ENCODE measurements at places on chromosomes 2 and 18.
A peak's percentile ranks its signal among the peaks of the same experiment; 100 is the strongest.

DNA sequence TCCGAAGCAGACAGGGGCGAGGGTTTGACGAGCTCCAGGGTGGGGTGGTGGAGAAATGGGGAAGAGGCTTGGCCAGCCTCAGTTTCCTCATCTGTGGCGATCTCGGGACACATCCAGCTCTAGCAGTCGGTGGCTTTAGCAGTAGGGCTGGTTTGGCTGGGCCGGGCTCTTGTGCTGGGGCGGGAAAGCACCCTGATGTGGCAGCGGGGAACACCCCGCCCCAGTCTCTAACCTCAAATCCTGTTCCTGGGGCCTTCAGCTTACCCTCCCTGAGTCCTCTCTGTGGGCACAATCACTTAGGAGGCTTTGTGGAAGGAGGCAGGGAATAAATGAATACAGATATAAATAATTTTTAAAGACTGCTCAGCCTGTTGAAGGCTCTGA is 26.5 kb upstream of the MCFD2 start:
- peak; percentile 49 for DNase-seq

DNA sequence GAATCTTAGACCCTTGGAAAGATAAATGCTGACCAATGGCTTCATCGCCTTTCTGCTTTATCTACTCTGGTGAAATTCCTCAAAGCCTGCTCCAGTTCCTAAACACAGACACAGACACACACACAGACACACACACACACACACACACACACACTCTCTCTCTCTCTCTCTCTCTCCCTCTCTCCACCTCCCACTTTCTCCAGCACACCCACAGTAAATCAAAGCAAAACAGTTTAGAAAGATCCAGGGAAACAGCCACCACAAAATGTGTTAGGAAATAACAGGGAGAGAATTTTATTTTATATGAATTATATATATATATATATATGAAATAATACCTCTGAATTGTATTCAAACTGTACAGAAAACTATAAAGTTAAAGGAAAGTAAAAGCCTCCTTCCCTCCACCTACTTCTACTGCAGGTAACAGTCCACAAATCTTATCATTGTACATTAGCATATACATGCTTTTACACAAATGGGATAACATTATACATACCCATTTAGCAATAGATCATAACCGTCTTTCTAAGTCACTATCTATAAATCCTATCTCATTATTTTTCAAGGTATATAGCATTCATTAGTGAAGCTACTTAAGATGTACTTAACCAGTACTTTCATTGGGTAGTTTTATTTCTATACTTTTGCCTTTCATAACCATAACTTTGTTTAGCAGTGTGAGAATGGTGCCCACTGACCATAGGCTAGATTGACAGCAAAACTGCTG is 38.5 kb downstream of the MREG start:
- DNase-seq: no peak

DNA sequence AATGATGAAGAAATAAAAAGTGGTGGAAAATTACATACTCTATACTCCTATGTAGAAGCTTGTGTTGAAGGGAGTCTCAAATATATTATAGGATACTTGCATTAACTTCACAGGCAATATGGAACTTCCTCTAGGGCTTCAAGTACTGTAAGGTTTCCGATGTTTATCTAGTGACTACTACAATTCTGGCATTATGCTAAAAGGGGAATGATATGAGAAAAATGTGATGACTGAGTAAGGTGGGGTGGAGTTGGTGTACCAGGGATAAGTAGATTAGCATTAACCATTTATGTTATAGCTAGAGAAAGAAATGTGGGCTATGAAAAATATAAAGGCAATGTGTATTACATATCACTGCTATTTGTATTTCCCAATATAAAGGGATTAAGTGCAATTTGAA is 229.5 kb downstream of the DCC start:
- no peak for DNase-seq

DNA sequence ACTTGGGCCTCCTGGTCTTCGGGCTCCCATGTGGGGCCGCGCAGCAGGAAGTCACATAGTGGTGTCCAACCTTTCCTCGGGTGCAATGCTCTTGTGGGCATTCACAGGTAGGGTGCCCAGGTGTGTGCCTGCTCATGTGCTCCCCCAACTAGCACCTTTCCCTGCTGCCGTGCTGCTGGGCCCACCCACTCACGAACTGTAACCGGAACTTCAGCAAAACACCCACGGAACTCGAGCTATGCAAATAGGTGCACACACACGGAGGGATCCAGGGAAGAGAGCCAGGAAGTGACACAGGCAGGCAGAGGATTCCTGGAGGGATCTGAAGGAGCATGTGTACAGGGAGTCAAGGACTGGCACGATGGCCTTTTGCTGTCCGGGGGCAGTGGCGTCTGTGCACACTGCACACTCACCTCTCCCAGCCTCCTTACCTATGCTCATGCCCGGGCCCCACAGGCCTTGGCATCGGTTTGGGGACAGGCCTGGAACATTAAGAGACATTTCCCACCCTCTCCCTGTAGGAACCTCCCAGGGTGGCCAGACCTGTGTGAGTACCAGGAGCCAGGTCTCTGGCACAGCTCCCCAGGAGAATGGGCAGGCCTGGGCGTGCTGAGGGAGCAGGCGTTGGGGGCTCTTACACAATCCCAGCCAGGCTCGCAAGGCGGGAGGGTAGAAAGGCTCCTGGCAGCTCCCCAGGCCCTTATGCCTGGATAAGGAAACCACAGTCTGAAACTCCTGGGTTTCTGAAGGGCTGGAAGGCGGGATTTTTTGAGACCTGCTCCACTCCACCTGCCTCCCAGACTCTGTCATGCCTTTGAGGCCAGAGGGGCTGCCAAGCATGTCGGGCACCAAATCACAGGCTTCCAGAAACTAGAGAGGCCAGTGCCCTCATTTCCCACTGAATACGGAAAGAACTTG is 6.6 kb upstream of the PTMA start:
- DNase-seq: no peak
